Muscle of arm (tissue), 14 donors: ENCODE measurements at places on chromosomes 11 and 22. TPM values are rescaled to one million over a fixed set of nuclear protein-coding genes. Genes with fewer than 3 reads are reported as not detected.

OR51M1 gene
- not detected for polyA plus RNA-seq

- no peak for DNase-seq
These were observed 127.3 kb downstream of the MORC2 start for GRCh38 chr22:30841273-30841672.

- DNase-seq, result peak; percentile 64
These were observed 64.7 kb upstream of the ASPHD2 start for GRCh38 chr22:26364066-26365015.

GRCh38 chr11:71933141-71933933, 4.5 kb downstream of the RNF121 start:
- DNase-seq, result no peak

- no peak for DNase-seq
These were observed 230.7 kb downstream of the FAT3 start for GRCh38 chr11:92455210-92455790.

GRCh38 chr11:2672553-2673249, 27.1 kb downstream of the KCNQ1OT1 start:
- no peak for DNase-seq

MUC5AC gene
- polyA plus RNA-seq, result not detected

PATE4 gene
- not detected for polyA plus RNA-seq
